Stimulated activated naive CD8-positive, alpha-beta T cell treated with anti-CD3 and anti-CD28 coated beads, Interleukin-15, Interleukin-2, amounts not matched to agents 100 U/mL and 50 U/mL, for 24 hours (primary cell): ENCODE measurements at places on chromosomes 7 and 10.

GRCh38 chr10:33553748-33554571 is 219.5 kb upstream of the NRP1 start:
- no peak for DNase-seq

GRCh38 chr10:73553761-73554160 is 37.4 kb downstream of the USP54 start:
- DNase-seq = no peak

- DNase-seq = no peak
These were observed 312 bp downstream of the PDCD11 start for GRCh38 chr10:103396789-103397087.

- no peak for DNase-seq
These were observed 10.1 kb downstream of the GPR146 start for GRCh38 chr7:1054438-1054837.

- no peak for DNase-seq
These were observed 116.6 kb downstream of the KMT2E start for GRCh38 chr7:105130580-105130979.

DNA sequence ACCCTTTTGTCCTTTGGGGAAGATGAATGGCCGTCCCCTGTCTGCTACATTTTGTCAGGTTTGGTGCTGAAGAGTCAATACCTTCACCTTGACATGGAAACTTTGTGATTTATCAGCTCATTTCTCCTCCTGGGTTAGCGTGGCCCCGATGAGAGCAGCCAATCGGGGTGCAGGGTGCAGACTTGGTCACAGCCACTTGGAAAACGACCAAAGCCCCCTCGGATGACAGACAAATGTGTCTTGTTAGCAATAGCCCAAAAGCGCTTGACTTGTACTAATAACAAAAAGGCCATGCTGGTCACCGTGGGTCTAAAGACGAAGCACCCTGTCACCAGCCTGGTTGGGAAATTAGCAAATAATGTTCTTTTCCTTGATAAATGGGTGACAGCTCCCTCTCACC is 103.7 kb downstream of the EBF3 start:
- no peak for DNase-seq

DNA sequence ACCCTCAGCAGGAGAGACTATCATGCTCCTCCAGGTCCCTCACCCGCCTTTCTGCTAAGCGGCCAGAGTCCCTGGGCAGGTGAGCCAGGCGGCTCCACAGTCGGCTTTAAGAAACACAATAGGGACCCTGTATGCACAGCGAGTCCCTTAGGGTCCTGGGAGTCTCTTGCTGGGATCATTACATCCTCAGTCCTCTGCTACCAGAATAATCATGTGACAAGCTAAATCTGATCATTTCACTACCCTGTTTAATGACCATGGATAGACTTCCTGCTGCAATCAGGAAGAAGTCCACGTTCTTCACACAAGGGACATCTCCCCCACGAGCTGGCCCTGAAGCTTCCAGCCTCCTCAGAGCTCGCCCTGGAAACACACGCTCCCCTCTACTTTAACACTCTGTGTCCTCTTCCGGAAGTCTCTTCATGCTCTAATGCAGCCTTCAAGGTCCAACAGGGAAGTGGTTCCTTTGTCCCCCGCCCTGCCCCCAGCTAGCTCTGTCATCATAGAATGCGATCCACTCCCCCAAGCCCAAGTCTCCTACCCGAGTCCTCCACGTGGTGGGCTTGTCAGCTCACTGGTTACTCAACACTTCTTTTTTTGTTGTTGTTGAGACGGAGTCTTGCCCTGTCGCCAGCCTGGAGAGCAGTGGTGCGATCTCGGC is 101.5 kb downstream of the RNF216 start:
- no peak for DNase-seq

- no peak for DNase-seq
These were observed 203.0 kb downstream of the KCND2 start for GRCh38 chr7:120475994-120476393.

DNA sequence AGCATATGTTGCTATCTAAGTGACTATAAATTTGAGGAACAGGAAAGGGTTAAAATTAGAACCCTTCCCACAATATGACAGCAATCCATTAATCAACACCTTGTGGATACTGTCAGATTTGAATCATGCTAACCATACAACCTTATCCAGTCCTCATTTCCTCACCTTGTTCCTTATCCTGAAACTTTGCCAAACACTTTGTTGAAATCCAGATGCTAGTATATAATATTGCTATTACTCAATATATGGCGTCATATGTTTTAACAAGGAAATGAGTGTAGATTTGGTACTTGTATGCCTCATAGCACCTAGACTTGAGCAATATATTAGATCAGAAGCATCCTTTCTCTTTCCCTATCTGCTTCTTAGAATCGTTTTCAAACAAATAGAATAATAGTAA is 66.3 kb upstream of the SLC25A13 start:
- no peak for DNase-seq

GRCh38 chr10:94725871-94726270 is 36.6 kb upstream of the CYP2C19 start:
- no peak for DNase-seq

DNA sequence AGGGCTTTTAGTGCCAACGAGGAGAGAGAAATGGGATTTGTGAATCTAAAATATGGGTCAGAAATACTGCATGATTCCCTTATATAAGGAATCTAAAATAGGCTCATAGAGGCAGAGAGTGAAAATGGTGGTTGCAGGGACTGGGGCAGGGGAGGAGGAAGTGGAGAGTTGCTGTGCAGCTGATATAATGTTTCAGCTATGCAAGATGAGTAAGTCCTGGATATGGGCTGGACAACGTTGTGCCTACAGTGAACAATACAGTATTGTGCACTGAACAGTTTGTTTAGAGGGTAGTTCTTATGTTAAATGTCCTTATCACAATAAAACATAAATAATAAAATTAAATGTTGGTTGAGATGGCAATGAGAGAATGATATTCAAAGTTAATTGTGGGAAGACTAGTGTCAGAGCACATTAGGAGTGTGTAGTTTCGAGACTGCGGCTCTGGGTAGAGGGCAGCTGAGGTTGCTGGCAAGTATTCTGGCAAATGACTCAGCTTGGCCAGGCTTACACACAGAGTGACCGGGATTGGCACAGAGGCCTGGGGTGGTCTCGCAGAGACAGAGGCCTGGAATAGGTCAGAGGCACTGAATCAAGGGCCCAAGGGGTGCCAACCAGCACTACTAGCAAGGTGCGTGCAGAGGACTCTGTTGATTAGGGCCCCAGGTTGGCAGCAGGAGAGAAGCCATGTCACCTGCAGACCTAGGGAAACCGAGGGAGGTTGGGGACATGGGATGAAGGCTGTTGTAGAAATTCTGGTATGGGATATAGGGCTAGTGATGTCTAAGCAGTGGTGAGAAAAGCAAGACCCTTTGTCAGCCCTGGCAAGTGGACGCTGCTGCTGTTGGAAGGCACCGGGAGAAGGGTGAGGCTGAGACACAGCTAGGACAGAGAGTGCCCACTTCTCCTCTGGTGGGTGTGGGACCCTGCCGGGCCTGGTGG is 2.8 kb upstream of the DEPP1 start:
- no peak for DNase-seq

DNA sequence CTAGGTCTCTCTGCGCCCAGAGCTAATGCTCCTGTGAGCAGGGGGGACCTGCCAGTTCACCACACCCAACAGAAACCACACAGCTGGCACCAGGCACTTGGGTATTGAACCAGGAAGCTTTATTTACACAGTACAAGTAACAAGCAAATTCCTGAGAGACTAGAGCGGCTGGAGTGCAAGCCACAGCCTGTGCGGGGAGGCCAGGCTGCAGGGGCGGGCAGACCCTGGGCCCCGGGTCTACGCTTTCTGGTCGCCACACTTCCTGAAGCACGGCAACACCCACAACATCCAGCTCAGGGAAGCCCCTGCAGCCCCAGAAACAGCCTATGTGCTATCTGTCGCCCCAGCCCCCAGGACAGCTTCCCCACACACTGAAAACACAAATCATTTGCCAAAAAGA is 125.0 kb downstream of the FAM53B start:
- no peak for DNase-seq

GRCh38 chr7:66779669-66780409 is 39.3 kb downstream of the RABGEF1 start:
- DNase-seq = no peak

GRCh38 chr7:43490016-43490415 is 92.9 kb upstream of the STK17A start:
- no peak for DNase-seq

- DNase-seq = no peak
These were observed 34.4 kb downstream of the FHIP2A start for GRCh38 chr10:114855776-114856543.

- no peak for DNase-seq
These were observed 465.3 kb downstream of the ARL4A start for GRCh38 chr7:13152755-13153154.

DNA sequence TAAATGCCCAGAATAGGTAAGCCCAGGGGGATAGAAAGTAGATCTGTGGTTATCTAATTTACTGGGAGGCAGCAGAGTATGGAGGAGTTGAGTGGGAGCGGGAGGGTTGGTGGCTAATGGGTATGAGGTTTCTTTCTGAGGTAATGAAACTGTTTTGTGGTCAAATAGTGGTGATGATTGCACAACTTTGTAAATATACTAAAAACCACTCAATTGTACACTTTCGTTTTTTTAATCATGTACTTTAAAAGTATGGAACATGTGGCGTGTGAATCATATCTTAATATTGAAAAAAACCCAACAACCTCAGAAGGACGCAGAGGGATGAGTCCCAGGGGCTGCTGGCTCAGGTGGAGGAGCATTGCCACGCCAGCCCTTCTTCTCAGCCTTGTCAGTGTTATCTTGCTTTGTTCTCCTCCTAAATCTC is 118.1 kb downstream of the WDR11 start:
- no peak for DNase-seq

DNA sequence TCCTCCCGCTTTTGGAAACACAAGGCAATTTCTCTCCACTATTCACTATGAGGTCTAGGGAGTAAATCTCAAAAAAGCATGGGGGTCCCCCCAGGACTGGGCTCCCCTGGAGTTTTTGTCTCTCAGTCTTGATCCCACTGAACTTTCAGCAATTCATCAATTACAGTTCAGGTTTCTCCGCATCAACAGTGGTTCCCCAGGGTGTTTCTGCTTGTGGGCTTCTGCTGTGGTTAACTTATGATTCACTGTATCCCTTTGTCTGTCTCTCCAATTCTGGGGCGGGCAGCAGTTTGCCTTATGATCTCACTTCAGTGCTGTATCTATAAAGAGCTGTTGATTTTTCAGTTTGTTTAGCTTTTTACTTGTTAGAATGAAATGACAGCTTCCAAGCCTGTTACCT is 142.6 kb upstream of the CDC14C start:
- DNase-seq = no peak

GRCh38 chr10:17585016-17585415 is 32.2 kb downstream of the HACD1 start:
- DNase-seq = no peak

GRCh38 chr10:60352105-60352504 is 37.6 kb downstream of the ANK3 start:
- DNase-seq = no peak

- DNase-seq = no peak
These were observed 6.5 kb downstream of the FAM53B start for GRCh38 chr10:124737708-124738107.

- no peak for DNase-seq
These were observed 652 bp downstream of the HMX2 start for GRCh38 chr10:123148414-123149161.

DNA sequence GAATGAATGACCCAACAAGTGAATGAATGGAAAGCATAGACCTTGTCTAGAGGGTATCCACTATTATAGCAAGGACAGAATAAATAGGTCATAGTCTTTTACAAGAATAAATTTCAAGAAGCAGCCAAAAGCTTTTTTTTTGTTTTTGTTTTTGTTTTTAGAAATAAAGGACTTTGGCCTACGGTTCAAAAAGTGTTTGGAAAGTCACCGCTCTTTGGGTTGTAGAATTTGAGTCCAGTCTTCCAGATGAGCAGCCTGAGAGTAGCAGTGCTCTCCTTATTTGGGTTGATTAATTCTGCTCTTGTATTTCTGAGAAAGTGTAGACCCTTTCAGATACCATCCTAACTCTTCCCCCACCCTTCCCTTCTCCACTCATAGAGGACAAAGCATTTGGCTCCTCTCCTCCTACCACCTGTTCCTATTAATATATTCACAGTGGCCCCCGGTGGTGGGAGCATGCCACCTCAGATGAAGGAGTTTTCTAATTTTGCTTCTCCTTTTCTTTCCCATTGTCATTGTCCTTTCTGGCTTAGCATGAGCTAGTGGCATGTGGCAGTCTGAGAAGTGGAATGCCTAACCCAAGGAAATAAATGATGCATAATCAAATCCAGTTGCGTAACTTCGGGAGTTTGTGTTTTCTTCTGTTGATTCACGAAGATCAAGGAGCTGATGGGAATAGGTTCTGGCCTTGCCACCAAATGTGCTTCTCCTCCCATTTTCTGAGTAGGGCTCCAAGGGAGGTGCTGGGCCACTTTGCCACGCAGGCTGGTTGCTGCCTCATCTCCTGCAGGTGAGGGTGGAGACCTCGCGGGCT is 114.7 kb downstream of the CHN2 start:
- DNase-seq = no peak
